ENCODE measurements at places on chromosomes 4 and X.
A peak's percentile ranks its signal among the peaks of the same experiment; 100 is the strongest.

- peak; percentile 73 for DNase-seq
Measured at GRCh38 chrX:153381684-153382532, 19.2 kb downstream of the PNMA6E start.

- DNase-seq, result no peak
Measured at GRCh38 chrX:130108647-130109428, 1.5 kb downstream of the ELF4 start.

DNA sequence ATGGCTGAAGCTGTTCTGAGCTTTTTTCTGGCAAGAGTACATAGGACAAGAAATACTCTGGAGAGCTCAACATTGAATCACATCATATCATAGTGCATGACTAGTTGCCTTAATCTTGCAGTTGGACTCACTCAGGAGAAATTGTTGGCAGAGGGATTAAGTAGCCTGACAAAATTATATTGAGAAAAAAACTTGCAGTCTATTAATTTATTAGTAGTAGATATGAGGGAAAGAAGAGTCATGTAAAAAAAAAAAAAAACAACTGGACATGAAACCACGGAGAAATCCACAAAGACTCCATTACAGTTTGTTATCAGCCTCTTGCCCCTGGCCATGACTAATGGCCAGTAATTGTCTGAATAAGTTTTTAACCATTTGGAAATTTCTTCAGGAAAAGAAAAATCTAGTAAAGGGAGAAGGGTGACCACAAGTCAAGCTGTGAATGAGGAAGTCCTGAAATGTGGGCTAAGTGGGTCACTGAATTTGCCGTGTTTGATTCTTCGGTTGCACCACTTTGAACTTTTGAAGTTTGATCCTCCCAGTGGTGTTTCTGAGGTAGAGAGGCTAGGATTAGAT lies 45.6 kb downstream of the FHL1 start:
- DNase-seq, result no peak

DNA sequence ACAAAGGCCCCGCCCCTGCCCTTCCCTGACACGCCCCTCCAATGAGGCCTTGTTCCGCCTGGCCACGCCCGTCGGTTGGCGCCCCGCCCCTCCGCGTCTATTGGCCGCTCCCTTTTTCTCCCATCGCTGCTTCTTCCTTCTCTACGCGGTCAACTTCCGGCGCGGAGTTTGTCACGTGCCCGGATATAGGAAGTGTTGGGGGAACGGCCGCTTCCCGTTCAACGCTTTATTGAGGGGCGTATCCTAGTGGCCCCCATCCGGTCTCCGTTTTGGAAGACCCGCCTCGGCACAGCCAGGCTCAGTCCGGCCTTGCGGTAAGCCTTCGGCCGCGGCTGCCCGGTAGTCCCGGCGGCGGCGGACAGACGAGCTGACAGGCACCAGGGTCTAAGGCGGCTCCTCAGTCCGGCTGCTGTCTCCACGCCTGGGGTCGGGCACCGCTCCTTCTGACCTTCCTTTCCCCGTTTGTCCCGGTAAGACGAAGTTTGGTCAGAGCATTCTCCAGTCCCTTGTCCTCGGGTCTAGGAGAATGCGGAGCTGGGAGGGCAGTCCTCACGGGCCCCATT lies at the start of gene EXOC1:
Gene EXOC1, plus strand, starts transcription at position 165 of the 563 bp plus-strand sequence. CDS start 4,676 bp downstream, outside the sequence.
- peak; percentile 71 for DNase-seq

GRCh38 chrX:18654875-18655836 lies 16.8 kb downstream of the RS1 start:
- DNase-seq, result no peak

DNA sequence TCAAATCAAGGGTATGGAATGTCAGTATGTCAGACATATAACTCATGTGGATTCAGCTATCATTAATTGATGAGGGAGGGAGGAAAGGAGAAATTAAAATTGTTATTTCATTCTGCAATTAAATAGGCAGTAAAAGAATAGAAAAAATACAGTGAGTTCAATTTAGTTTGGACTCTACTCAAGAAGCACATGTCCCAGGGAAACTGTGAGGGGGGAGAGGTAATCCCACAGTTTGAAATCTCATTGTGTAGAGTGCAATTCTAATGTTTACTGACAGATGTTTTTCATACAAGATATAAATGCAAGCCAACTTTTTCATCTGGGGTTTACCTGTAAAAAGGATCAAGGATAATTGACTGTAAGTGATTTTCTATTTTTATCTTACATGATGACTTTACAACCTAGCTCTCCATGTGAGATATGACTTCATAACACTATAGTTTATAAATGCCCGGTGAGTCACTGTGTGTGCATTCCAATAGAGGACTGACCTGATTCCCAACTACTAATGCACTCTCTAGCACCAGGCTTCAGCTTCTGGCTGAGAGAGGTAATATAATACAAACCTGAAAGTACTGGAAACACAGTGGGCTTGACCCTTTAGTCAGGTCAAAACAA lies 35.2 kb upstream of the SCD5 start:
- DNase-seq, result peak; percentile 31

- no peak for DNase-seq
Measured at GRCh38 chr4:13601848-13602247, 25.7 kb downstream of the BOD1L1 start.

GRCh38 chr4:119264743-119265142 lies 52.2 kb downstream of the USP53 start:
- no peak for DNase-seq

DNA sequence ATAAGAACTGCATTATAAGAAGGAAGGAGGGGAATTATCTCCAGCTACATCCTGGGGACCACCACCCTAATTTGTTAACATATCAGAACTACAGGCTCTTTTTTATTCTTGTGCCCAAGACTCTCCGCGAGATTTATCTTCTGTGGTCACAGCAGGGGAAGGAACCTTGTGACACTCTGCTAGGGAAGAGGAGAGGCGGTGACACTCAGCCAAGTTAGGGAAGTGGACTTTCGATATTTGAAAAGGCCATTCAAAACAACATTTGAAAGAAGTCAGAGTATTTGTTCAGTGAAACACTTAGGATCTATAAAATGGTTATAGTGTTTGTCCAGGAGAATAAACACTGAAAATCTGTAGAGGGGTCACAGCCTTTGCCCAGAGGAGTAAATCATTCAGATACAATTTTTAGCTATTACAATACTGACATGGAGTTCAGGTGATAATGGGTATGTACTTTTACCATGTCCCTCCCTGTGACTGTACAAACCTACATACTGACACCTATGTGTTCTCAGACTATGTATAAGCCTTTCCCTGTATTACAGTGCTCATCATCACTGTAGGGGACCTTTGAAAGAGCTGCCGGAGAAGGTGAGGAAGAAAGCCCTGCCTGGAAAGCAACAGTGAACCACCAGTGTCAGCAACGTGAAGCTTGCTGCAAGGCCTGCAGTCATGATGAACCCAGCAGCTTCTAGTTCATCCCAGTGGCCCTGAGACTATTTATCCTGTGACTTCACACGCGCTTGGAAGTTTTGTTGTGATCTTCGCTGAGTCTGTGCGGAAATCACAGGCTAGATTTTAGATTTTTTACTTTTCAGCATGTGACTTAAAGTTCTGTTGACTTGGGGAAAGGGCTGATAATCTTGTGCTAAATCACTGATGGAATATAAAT lies 8.5 kb upstream of the PTTG2 start:
- no peak for DNase-seq

GRCh38 chr4:78099058-78099457 lies 41.9 kb downstream of the FRAS1 start:
- DNase-seq, result no peak

GRCh38 chr4:66357316-66357715 lies 687.0 kb upstream of the EPHA5 start:
- peak; percentile 65 for DNase-seq

Measured in AG09309 (cell line).